Urinary bladder (tissue), 4 donors: ENCODE measurements at places on chromosomes 16 and 17.

DNA sequence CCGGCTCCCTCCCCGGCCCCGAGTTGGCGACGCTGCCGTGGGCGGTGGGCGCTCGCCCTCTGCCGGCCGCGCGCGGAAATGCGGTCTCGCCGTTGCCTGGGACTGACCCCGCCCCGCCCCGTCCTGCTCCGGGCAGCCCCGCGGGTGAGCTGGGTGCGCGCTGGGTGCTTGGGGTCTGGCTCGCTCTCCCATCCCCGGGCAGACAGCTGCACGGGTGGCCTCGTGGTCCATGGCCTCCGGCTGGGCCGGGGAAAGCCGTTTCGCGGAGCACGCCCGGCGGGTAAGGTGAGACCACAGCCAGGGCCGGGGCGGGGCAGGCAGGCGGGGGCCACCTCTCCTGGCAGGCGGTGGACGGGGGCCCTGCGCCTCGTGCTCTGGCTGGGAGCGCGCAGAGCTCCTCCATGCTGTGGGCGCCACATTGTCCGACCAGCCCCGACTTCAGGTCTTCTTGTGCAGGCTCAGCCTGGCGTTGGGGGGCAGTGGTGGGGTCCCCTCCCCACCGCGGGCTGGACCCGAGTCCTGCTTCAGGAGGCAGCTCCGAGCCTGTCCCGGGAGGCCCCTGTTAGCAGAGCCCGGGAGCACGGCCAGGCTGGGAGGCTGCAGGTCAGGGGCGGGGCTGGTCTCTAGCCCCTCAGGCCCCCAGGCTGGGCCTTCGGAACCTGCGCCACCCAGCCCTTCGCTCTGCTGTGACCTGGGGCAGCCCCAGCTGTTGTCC, 7.0 kb upstream of the C1QTNF8 start:
- no peak for DNase-seq

DNA sequence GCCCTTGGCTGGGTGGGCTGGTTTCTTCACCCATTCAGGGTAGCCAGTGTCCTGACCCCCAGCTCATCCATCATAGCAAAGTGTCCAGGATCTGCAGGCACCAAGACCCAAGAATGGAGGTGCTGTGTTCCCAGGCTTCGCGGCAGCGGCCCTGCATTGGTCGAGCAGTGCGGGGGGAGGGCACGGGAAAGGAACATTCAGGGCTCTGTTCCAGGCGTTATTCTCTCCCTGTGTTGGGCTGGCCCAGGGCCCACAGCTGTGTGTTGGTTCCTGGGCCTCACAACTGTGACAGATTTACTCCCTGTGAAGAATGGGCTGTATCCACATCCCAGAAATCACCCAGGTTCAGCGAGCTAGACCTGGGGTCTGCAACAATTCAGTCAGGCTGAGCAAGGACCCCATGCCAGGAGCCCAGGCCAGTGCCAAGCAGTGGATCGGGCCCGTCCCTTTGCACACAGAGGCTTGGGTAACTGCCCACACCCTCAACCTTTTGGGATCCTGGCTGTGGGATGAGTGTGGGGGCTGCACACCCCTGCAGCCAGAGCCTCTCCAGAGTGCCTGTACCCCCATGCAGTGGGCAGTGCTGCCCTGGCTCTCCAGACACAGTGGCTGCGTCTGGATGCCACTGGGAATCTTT, 10.0 kb downstream of the GPT2 start:
- DNase-seq, result no peak

GRCh38 chr17:13475574-13476223, 126.0 kb downstream of the HS3ST3A1 start:
- no peak for DNase-seq

- DNase-seq, result no peak
Observed at GRCh38 chr16:20881503-20881878, 18.7 kb downstream of the DCUN1D3 start.

GRCh38 chr17:66541461-66542128, 239.2 kb downstream of the PRKCA start:
- no peak for DNase-seq

- peak; percentile 64 for DNase-seq
Observed at GRCh38 chr17:64984851-64985521, 65.7 kb upstream of the LRRC37A3 start.

GRCh38 chr17:79243603-79243990, 169.0 kb downstream of the ENGASE start:
- DNase-seq, result no peak

DNA sequence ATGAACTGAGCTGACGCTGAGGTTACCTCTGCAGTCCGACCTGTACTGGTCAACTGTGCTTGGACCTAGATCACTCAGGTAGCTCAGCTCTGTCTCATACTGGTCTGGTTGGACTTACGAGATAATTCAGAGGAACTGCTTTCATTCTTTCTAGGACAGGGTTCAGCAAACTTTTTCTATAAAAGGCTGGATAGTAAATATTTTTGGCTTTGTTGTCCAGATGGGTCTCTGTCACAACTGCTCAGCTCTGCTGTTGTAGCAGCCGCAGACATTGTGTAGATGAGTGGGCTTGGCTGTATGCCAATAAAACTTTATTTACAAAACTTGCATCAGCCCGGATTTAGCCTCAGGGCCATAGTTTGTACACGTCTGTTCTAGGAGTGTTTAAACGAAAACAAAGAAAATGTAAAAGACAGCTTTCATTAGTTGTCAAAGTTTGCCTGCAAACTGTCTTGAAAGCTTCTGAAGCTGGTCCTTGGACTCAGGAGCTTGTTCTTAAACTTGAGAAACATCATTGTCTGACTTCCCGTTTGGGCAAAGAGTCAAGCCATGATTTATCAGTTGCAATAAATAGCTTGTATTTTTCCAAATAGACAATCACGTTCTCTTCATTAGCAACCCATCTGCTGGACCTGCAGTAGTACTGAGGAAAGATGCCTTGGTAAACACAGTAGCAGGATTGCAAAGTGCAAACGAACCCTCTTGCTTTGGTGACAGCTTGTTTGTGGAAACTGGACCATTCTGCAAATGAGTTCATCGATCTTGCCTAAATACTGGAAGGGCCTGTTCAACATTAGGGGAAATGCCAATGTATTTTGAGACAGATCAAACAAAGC, 253.4 kb downstream of the SNX29 start:
- no peak for DNase-seq

- DNase-seq, result no peak
Observed at GRCh38 chr16:80065541-80065940, 465.0 kb upstream of the MAF start.

GRCh38 chr16:57377080-57377841, 5.0 kb downstream of the CX3CL1 start:
- no peak for DNase-seq

GRCh38 chr16:49967012-49967559, 57.9 kb upstream of the CNEP1R1 start:
- no peak for DNase-seq

DNA sequence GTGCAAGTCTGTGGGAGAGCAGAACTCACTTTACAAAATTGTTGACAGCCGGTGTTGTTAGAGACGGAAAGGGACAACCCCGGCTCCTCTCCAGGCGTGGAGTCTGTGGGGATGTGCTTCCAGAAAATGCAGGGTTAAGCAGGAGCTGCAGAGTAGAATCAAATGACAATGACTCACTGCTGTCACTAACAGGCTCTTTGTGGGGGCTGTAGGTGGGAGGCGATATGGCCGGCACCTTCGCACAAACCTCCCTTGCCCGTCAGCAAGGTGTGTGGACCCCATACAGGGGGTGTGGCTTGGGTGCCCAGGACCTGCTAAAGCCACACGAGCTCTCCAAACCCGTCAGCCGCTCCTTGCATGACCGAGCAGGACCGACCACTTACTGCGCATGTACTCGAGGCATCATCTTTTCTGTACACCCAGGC, 5.8 kb downstream of the PDK2 start:
- DNase-seq, result no peak

GRCh38 chr17:78107457-78107856, 21.1 kb downstream of the TMC6 start:
- no peak for DNase-seq

DNA sequence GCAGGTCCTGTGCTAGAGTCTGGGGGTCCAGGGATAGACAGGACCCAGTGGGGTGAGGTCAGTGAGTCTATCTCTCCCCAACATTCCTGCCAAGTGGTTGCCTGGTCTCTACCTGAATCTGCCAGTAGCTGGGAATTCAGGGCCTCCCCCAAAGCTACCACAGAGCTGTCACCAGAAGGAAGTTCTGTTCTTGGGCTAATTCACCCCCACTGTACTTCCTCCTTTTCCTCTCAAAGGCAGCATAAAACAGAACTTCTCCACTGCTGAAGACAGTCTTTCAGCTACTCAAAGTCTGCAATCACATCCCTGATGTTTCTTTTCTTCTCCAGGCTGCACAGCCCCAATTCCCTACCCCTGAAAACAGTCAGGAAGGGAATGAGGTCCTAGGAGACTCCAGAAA, 8.7 kb downstream of the CAMTA2 start:
- DNase-seq, result no peak

DNA sequence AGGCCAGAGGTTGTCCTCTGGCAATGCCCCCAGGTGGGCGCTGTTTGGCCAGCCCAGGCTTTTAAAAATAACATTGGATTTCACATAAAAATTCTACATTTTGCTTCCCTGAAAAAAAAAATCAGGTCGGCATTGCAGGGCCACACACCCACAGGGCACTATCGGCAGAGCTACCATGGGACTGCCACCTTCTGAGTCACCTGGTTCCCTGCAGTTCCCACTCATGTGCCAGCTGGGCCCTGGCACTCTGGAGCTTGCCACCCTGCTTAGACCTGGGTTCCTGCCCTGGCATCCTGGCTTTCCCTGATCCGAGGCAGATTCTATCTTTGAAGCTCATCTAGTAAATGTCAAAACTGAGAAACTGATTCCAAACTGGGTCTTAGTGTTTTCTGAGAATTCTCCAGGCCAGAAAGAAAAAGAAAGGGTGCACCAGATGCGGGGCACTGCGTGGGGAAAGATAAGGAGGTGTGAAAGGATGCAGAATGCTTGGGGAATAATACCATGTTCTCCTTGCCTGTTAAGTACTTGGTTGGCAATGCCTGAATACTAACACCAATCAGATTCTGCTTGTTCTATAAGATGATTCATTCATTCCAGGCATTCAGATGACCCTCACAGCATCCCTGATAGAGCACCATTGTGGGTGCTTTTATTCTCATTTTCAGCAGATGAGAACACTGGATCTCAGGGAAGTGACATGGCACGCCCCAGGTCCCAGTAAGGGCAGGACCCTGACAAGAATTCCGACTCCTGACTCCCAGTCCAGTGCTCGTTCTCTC, 51.8 kb downstream of the RAI1 start:
- no peak for DNase-seq

GRCh38 chr17:7887482-7888183, 956 bp upstream of the CHD3 start:
- DNase-seq, result peak; percentile 96

DNA sequence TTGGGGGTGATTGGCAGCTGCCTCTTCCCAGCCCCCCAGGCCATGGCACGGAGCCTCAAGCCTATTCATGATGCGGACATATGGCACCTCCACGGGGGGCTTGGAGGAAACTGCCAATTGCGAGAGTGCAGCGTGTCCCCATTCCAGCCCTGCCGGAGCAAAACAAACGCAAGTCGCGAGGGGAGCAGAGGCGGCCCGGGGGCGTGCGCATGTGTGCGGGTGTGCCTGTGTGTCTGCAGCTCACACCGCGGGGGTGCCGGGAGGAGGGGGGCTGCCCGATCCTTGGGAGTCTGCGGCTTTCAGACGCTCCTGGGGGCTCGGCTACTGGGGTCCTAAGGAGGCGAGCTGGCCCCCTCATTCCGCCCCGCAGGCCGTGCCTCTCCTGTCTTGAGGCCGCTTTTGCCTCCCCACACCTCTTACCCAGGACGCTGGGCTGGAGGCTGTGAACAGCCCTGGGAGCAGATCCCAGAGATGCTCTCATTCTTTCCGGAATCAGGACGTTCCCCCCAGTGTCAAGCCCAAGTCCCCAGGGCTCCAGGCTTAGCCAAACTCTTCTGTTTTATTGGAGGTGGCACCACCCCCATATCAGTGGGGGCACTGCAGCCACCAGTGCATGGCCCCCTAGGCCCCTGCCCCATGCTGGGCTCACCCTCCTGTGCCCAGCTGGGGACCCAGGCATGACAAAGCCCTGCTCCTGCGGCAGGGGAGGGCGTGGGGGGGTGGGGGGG, 29.1 kb downstream of the ENDOV start:
- DNase-seq, result no peak

- DNase-seq, result no peak
Observed at GRCh38 chr16:17459903-17460521, 10.7 kb downstream of the XYLT1 start.

DNA sequence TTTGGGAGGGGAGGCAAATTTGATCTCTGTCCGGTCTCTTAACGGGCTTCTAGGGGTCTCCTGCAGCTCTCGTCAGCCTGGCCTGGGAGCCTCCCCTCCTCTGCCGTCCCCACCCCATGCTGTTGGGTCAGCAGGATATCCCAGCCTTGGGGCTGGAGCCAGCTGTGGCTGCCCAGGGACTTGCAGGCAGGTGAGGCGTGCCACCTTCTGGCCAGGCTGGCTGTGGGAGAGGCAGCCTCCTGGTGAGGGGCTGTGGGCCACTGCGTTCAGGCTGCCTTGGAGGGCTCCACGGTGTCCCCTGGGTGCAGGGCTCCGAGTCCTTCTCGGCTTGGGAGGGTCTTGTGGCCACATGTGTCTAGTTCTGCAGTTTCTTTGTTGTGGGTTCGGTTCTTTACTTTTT, 34.6 kb downstream of the TBCD start:
- no peak for DNase-seq

- no peak for DNase-seq
Observed at GRCh38 chr17:37519251-37519985, 29.7 kb downstream of the DUSP14 start.

DNA sequence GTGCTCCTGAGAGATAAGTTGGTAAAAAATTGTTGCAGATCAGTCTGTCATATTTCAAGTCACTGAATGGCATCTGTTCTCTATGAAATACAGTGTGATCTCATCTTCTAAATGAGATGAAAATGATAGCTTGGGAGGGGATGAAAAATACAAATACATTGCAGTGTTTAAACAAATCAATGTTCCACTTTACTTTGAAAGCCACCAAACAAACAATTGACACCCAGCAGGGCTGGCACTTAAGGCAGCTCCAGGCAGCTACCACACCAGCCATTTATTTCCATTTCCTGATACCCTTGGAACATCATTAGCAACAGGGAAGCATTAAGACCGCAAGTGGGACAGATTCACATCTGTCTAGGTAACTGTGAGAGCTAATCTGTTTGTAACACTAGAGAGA, 827.6 kb upstream of the KIF2B start:
- DNase-seq, result no peak

DNA sequence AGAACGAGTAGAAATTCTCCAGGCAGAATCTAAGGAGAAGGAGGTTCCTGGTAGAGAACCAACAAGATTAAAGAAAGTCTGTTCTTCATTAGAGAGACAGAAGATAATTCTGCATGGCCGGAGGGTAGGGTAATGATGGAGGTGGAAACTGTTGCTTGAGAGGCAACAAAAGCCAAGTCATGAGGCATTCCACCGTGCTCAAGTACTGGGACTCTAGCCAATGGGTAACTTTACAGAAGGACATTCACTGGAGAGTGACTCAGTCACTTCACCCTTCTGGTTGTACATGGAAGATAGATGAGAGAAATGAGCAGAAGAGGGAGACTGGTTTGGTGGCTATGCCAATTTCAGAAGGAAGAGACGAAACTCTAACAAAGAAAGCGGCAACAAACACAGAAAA, 53.6 kb upstream of the ANKFN1 start:
- DNase-seq, result no peak
